ENCODE measurements at places on chromosomes 11 and 22.

- DNase-seq, result no peak
Observed at GRCh38 chr11:101215069-101215468, 85.5 kb upstream of the PGR start.

- no peak for DNase-seq
Observed at GRCh38 chr22:33510429-33510904, 409.8 kb downstream of the LARGE1 start.

DNA sequence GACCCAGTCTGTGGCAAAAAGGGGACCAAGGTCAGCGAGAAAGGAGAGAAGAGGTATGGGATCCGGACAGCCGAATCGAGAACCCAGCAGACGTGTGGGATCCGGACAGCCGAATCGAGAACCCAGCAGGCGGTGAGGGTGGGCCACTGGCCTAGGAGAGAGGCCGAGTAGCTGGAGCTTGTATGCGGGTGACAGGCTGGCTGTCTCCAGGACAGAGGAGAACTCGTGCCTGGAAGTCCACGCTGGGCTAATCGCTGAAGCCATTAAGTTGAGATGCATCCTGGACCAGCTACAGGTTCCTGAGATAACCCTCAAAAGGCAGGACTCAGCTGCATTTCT lies 6.0 kb downstream of the CERK start:
- no peak for DNase-seq

- DNase-seq, result no peak
Observed at GRCh38 chr11:4032097-4032496, 62.5 kb upstream of the RRM1 start.

GRCh38 chr11:105858841-105859240 lies 163.2 kb downstream of the MSANTD4 start:
- no peak for DNase-seq

GRCh38 chr22:37198258-37199102 lies 10.4 kb upstream of the C1QTNF6 start:
- peak; percentile 68 for DNase-seq
